T-helper 1 cell (primary cell): ENCODE measurements at places on chromosomes 11 and 22.

GRCh38 chr11:32224580-32224979 lies 133.7 kb downstream of the RCN1 start:
- no peak for DNase-seq

- DNase-seq: no peak
Observed at GRCh38 chr11:116543911-116544475, 228.8 kb downstream of the BUD13 start.

GRCh38 chr11:60321051-60321450 lies 6.0 kb upstream of the MS4A6E start:
- DNase-seq: no peak

DNA sequence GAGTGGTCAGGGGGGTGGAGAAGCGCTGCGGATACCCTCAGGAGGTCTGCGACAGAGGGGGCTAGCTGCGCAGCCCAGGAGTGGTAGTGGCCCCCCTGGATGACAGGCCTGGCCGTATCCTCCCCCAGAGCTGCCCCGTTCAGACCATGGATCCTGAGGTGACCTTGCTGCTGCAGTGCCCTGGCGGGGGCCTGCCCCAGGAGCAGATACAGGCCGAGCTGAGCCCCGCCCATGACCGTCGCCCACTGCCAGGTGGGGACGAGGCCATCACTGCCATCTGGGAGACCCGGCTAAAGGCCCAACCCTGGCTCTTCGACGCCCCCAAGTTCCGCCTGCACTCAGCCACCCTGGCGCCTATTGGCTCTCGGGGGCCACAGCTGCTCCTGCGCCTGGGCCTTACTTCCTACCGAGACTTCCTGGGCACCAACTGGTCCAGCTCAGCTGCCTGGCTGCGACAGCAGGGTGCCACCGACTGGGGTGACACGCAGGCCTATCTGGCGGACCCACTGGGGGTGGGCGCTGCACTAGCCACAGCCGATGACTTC lies 505 bp downstream of the NUDT22 start:
- peak; percentile 78 for DNase-seq

DNA sequence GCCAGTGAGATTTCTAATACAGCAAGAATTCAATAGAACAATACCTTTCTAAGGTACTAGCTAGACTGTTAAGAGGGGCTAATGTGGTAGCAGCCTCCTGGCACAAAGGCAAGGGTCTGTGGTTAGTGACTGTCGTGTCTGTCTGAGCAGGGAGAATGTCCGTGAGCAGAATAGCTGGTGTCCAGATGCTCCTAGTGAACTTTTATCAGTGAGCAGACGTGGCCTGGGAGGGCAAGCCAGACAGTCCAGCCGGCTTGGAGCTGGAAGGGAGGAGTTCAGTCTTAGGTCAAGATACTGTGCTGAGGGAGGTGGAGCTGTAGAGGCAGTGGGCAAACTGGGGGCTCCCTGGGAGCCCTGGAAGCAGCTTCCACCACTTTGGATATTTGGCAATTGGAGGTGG lies 138.6 kb downstream of the TEAD1 start:
- DNase-seq: no peak

DNA sequence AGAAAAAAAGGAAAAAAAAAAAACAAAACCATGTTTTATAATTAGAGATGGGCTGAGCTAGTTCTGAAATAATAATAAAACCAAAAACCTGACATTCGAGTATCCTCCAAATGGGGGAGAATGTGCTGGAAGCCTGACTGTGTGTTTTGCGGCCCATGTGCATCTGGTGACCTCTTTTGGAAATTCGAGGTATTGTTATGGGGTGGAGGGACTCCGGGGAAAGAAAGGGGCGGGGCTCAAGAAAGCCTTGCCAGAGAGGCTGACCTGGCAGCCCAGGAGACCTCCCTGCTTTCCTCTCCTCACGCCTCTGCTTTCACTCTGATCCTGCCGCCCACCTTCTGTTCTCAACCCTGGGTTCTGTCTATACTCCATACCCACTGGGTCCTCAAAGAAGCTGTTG lies 72.9 kb downstream of the CTTN start:
- DNase-seq: no peak

GRCh38 chr22:38347181-38347943 lies 30.1 kb upstream of the CSNK1E start:
- no peak for DNase-seq

DNA sequence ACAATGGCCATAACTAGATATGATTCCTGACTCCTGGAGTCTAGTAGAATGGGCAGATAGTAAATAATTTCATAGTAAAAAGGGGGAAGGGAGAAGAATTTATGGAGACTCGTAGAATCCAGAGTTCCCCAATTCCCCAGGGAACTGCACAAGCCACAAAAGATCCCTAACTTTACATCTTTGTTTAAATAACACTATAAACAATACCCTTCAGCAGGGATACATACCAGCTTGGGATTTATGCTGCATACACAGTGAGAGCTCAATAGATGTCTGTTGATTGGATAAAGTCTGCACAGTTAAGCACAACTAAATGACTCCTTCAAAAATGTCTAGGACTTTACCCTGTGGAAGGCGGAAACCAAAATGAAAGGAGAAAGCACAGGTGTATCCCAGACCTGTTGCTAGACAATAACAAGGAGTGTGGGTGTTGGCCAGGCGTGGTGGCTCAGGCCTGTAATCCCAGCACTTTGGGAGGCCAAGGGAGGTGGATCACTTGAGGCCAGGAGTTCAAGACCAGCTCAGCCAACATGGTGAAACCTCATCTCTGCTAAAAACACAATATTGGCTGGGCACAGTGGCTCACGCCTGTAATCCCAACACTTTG lies 6.8 kb downstream of the SLC35F2 start:
- DNase-seq: no peak

DNA sequence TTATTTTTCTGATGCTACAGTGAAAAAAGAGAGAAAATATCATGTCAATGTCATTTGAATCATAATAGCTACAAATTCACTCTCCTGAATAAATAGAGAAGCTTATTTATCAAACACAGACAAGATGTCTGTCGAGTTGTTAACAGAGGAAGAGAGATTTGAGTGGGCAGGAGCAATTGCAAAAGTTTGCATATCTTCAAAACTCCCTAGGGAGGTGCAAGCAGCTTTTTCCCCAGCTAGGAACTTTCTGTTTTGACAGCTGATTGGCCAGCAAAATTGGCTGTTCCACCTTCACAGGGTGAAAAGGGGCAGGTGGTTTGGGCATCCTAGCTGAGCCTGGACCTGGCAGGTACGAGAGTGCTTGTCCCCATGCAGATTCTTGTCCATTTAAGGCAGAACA lies 98.2 kb downstream of the NTM start:
- DNase-seq: no peak

DNA sequence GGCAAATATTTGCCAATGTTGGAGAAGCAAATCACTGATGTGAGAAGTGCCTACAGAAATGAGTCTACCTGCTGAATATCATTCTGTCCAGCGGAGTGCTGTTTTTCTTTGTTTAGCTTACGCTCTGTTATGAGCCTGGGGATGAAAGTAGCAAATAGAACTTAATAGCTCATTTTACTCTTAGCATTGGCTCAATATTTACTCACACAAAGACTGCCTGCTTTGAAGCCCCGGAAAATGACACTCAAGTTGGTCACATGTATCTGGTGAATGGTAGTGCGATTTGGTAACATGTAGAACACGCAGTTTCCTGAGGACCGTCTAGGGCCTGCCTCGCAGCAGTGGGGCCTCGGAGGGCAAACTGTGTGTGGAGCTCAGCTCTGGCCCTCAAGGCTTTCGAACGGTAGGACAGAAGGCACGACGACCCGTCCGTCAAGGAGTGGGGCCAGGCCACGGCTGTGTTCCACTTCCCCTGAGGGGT lies 38.9 kb downstream of the TBC1D22A start:
- no peak for DNase-seq

DNA sequence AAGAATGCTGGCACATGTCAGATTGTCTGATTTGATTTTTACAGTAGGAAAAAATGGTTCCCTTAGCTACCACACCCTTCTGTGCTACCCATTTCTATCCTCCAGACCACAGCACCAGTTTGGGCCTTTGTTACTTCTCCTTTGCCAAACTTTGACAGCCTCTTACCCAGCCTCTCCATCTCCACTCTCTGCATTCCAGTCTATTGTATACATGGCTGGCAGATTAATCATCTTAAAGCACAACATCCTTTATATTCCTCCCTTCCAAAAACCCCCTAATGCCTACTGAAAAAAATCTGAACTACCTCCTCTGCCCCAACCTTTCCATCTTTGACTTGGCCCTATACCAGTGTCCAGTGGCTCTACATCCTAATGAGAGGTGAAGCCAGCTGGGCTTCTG lies 10.8 kb upstream of the PANX1 start:
- DNase-seq: no peak

GRCh38 chr11:28793282-28793738 lies 685.1 kb downstream of the METTL15 start:
- DNase-seq: no peak

GRCh38 chr11:73988227-73988626 lies 5.6 kb upstream of the UCP2 start:
- DNase-seq: no peak

DNA sequence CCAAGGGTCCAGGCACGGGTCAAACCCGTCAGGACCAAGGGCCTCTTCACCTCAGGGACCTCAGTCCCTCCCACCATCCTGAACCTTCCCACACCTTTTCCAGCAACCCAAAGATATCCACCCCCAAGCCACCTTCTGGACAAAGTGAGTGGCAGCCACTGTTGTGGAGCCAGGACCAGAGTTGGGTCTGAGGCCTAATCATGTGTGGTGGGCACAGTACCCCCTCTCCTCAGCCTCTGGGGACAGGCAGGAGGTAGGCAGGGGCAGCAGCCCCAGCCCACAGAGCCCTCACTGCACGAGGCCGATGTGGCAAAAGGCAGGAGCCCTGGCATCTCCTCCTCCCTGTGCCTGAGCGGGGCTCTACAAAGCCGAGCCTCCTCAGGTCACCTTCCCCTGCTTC lies 2.5 kb downstream of the KCNJ11 start:
- DNase-seq: no peak

- DNase-seq: no peak
Observed at GRCh38 chr22:17190702-17191101, 28.5 kb downstream of the ADA2 start.

GRCh38 chr11:67644472-67645418 lies 5.2 kb upstream of the TBX10 start:
- DNase-seq: no peak

- DNase-seq: no peak
Observed at GRCh38 chr11:116656011-116656410, 116.8 kb downstream of the BUD13 start.

- DNase-seq: no peak
Observed at GRCh38 chr11:10441652-10442503, 13.2 kb upstream of the AMPD3 start.

- DNase-seq: no peak
Observed at GRCh38 chr11:86034710-86035109, 34.2 kb downstream of the PICALM start.

- DNase-seq: no peak
Observed at GRCh38 chr11:19817265-19817851, 104.7 kb downstream of the NAV2 start.

DNA sequence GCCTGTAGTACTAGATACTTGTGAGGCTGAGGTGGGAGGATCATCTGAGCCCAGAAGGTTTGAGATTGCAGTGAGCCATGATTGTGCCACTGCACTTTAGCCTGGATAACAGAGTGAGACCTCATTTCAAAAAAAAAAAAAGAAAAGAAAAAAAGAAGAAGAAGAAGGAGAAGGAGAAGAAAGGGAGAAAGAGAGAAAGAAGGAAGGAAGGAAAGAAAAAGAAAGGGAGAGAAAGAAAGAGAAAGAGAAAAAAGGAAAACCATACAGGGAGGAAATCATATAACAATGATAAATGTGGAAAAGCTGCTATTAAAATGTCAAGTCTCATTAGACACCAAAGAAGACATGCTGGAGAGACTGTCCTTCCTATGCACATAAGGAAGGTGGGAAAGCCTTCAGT lies 5.7 kb upstream of the PRDM10 start:
- DNase-seq: no peak

DNA sequence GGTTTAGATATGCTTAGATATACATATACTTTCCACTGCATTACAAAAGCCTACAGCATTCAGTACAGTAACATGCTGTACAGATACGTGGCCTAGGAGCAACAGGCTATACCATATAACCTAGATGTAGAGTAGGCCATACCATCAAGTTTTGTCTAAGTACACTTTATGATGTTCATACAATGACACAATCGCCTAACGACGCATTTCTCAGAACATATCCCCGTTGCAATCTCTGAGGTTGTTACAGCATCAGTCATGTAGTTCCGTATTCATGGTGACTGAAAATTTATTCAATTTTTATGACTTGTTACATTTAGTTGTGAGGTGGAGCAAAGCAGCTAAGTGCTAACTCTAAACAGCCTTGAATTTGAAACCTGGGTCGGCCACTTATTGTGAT lies 6.7 kb downstream of the ZBTB44 start:
- DNase-seq: no peak

GRCh38 chr11:95568281-95568680 lies 221.3 kb downstream of the FAM76B start:
- no peak for DNase-seq

DNA sequence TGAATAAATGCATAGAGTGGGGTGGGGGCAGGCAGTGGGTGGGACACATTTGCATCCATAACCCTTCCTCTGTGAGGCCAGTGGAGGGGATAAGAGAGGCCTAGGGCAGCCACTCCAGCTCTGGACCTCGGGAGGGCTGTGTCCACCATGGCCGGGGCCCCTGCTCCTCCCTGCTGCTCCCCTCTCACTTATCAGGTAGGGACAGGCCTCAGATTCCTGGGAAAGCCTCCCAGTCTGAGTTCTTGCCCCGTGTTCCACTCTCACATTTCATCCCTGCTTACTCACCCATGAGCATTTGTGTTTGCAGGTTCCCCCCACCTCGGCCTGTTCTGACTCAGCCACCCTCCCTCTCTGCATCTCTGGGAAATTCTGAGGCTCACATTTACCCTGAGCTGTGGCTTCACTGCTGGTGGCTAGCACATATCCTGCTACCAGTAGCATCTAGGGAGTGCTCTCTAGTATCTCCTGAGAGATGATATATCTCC lies 128.7 kb upstream of the TOP3B start:
- DNase-seq: no peak

- DNase-seq: no peak
Observed at GRCh38 chr11:18527512-18527911, 770 bp upstream of the TSG101 start.

DNA sequence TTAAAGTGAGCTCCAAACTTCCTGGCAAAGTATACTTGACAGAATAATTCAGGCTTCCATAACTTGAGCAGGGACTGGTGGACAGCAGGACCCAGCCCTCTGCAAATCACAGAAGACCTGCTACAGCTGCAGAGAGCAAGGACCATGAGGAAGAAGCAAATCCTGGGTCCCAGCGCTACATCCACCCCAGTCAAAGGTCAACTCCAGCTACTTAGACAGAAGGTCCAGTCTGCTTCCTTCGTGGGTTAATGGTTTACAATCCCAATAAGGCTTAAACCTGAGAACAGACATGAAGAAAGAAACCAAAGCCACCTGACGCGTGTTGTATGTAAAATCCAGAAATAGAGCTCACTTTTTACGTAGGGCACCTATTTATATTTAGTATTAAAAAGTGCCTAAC lies 57.7 kb downstream of the SHANK2 start:
- no peak for DNase-seq

GRCh38 chr11:127564810-127565209 lies 564.2 kb upstream of the KIRREL3 start:
- no peak for DNase-seq

DNA sequence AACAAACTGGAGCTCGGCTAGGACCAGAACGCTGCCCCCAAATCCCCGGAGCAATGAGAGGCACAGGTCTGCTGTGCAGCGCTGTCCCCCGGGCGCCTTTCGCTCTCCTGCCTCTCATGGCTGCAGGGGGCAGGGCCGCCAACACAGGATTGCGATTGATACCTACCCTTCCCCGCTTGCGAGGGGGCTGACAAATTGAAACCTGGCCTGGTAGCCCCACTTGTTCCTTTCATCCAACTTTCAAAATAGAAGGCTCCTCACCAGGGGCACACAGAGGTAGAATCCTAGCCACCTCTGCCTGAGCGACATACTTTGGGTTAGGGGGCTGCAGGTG lies 642 bp upstream of the CASTOR1 start:
- DNase-seq: no peak
